ENCODE measurements at places on chromosomes 11 and 22. TPM values are rescaled to one million over a fixed set of nuclear protein-coding genes. Genes with fewer than 3 reads are reported as not detected.

SEZ6L gene
- not detected for total RNA-seq

MS4A12 gene
- not detected for total RNA-seq

DNA sequence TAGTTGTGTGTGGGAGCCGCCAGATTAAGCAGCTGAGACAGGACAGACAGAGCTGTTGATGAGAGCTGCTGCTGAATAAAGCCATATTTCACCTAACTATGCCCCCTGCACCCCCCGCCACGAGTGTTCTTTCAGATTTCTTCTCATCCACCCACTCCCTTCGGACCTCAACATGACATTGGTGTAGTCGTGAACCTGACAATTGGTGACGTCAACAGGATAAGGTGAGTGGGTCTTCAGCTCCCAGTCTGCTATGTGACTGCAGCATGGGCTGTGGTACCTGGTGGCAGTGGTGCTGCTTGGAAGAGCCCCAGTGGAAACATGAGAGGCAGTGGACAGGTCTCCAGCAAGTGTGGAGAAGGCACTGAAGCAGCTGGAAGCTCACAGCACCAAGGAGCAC lies 28.3 kb upstream of the KCNA4 start:
- no peak for DNase-seq

DNA sequence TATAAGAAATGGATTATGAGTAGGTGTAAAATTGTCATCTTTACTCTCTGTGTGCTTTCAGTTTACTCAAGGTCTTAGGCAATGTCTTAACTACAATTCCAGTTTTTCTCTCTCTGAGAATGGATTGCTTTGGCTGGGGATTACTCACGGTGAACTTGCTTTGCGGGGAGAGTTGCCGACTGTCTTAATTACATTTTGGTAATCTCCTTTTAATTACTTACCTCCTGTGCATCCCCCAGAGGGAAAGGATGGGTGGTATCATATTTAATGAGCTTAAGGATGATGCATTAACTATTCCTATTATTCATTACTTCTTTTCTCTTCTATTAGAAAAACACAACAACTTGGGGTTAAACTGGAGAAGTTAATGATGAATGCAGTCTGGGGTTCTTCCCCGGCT lies 159.4 kb downstream of the MPPED1 start:
- no peak for DNase-seq

MPPED2 gene
- not detected for total RNA-seq

DNA sequence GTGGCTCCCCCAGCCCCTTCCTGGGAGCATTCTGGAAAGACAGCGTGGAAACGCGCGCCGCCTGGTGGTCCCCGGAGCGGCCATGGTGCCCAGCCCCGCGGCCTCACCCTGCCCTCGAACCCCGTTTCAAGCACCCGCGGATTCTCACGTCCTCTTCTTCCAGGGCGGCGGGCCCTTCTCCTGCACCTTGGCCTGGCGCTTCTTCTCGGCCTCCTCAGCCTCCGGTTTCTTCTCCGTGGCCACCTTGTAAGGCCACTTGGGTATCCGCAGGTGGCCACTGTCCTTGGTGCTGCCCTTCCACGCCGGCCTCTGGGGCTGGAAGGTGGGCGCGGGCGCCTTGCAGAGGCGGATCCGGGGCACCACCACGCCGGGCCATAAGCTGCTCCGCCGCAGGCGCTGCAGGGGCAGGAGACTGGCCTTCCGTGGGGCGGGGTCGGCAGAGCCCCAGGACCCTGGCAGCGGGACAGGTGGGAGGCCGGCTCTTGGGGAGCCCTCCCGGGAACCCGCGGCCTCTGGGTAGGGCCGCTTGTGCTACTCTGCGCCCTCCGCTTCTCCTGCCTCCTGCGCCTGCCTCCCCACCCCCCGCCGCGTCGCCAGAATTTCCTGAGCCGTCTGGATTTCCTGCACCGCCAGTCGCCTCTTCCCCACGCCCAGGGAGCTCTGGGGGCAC lies 83.4 kb downstream of the TRIM51G start:
- no peak for DNase-seq

DNA sequence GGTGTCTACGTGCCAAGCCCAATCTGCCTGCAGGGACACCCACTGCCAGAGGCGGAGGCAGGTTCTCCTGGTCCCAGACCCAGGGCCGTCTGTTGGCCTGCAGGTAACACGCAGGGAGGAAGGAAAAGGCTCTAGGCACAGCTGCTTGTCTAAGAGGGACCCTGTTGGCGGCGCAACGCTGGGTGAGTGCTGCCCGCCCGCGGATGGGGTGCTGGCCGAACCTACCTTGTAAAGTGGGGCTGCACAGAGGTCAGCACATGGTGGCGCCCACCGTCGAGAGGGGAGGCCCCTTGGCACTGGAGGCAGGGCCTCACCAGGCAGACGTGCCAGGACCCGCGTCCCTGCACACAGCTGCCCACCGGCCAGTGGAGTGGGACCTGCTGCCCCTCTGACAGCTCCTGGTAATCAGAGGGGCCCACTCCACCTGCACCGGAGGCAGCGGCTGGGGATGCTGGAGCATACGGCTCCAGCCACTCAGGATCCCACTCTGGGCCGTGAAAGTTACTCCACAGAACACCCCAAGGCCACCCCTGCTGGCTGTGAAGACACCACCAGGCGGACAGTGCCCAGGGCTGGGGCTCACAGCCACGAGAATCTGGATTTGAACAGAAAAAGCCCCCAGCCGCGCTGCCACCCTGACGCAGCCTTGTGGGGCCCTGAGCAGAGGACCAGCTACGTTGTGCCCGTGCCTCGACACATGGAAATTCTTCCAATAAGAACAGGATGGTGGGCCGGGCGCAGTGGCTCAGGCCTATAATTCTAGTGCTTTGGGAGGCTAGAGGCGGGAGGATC lies 24.0 kb downstream of the TBX1 start:
- no peak for DNase-seq

HMOX1 gene
- total RNA-seq: 167 TPM

DNA sequence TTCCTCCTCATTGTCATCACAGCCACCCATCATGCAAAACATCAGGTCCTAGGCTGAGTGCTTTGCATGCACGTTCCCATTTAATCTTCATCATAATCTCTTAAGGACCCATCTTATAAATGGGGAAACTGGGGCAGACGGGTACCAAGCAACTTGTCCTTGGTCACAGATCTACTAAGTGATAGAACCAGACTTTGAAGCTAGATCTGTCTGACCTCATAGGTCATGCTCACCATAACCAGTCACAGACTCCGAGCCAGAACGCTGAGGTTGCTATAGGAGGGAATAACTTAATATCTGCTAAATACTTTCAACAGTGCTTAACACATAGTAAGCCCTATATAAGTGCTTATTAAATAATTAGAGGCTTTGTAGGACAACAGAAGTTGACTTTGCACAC lies 37.7 kb downstream of the POU2AF3 start:
- no peak for DNase-seq

DNA sequence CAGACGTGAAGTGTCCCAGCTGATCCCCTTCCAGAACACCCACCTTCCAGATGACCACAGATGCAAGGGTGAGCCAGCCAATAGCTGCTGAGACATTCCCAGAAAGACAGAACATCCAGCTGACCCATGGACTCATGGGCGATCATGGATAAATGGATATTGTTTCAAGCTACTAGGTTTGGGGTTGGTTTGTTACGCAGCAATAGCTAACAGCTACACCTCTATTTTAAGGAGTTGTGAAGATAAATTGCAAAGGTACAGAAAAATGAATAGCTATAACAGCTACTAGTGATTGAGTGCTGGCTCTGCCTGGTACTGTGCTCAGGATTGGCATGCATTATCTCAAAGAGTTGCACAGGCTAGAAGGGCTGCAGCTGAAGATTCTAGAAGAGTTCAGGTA lies 122.5 kb downstream of the MIAT start:
- no peak for DNase-seq

GRCh38 chr11:1219446-1219833 lies 3.4 kb upstream of the MUC5B start:
- DNase-seq: no peak

MS4A2 gene
- total RNA-seq: not detected

TENM4 gene
- total RNA-seq: 0.70 TPM

GPR137 gene
- total RNA-seq: 31.9 TPM

- DNase-seq: no peak
Observed at GRCh38 chr22:28282405-28283067, 363.5 kb upstream of the PITPNB start.

APOBEC3B gene
- total RNA-seq: 20.1 TPM

DNA sequence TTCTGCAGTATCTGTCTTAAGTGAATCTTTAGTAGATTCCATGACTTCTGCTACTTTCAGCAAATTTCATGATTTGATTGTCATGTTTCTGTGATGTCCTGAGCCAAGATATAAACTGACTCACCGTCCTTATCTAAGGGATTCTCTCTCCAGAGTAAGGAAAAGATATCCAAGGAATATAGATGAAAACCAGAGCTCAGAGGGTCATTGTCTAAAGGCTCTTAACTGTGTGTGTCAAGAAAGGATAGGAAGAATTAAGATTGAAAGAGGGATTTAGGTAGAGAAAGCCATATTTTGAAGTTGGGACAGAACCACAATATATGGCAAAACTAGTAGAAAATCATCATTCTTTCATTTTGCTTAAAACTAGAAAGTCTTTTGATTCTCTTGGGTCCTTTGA lies 50.7 kb downstream of the PPME1 start:
- no peak for DNase-seq

RAB1B gene
- 56.1 TPM for total RNA-seq

- DNase-seq: no peak
Observed at GRCh38 chr11:64139049-64139448, 26.9 kb downstream of the MACROD1 start.

- DNase-seq: no peak
Observed at GRCh38 chr11:86192519-86193257, 51.9 kb upstream of the EED start.

HBG1 gene
- not detected for total RNA-seq

- DNase-seq: no peak
Observed at GRCh38 chr11:112652786-112653390, 308.3 kb upstream of the NCAM1 start.

DNA sequence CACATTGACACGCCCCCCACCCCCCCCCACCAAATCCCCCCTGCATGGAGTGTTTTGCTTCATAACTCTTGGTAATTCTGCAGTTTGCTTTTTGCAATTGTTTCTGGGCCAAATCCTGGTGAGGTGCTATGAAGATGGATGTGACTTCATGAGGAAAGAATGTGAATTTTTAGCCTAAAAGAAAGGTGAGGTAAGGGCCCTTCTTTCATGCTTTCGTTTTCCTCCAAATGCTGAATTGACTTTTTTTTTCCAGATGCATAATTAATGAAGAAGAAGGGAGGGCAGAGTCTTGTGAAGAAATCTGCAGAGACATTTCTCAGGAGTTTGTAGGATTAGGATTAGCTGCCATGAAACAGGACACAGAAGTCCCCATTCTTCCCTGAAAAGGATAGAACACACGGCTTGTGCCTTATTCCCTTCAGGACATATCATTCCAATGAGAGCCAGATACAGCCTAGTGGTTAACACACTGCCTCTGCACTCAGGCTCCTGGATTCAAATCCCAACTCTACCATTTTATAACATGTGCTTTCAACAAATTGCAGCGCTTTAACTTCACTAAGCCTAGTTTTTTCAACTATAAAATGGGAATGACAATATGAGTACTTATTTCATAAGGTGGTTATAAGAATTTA lies 19.6 kb upstream of the TBCEL start:
- DNase-seq: no peak

- no peak for DNase-seq
Observed at GRCh38 chr22:41660416-41660815, 28.3 kb downstream of the SNU13 start.

- no peak for DNase-seq
Observed at GRCh38 chr22:50117168-50117762, 27.5 kb downstream of the MOV10L1 start.

C11orf91 gene
- not detected for total RNA-seq

MAP6 gene
- not detected for total RNA-seq

DNA sequence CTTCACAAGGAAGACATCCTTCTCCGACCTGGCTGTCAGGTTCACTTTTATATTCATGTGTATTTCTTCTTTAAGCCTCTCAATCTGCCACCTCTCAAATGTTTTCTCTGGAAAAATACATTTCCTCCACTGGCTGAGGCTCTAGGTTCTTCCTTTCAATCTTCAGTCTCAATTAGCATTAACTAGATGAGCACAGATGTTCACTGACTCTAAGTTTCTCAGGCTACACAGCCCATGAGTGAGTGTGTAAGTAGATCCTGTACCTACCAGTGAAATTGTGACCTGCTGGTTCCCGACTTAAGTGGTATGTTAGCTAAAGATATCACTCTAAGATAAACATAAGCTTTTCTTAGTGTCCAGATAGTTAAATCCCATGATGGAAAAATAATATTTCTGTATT lies 206.9 kb downstream of the ADAMTS15 start:
- no peak for DNase-seq

- DNase-seq: no peak
Observed at GRCh38 chr11:7555052-7555699, 41.4 kb downstream of the PPFIBP2 start.

PKNOX2 gene
- not detected for total RNA-seq
